ENCODE measurements at places on chromosomes 7 and 10. TPM values are rescaled to one million over a fixed set of nuclear protein-coding genes. Genes with fewer than 3 reads are reported as not detected.

DNA sequence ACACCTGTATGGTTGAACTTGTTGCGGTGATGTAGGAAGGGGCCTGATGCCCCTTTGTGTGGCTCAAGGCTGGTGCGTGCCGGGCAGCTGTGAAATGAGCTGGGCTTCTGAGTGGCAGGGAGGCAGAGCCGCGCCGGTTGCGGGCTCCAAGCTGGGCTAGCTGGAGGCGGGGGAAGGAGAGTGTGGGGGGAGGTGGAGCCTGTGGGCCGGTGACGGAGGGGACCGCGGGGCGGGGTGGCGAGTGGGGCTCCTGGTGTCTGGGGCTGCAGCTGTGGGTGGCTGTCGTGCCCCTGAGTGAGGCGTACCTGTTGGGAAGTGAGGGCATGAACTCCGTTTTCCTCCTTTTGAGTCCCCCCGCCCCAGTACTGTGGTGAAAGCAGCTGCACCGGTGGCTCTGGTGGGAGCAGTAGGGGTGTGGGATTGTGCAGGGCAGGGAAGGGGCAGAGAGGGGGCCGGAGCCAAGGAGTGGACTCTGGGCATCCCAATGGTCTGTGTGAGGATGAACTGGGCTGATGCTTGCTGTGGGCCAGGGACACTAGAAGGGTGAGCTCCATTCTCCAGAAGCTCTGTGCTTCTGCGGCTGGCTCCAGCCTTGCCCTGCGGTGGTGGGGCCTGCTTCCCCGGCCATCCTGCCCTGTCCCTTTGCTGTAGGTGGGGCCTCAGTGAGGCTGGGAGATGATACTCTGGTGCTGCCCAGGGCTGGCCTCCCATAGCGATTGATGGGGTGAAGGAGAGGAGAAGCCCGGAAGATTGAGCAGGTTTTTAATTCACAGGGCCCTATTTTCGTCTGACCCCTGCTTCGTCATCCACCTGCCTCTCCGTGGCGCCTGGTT, 41.7 kb downstream of the INPP5A start:
- no peak for DNase-seq

CSTF2T gene
- 41.6 TPM for polyA plus RNA-seq

- no peak for DNase-seq
These were observed 22.7 kb downstream of the FAM237B start for GRCh38 chr7:90298145-90299038.

C10orf143 gene
- 7.7 TPM for polyA plus RNA-seq

CNPY1 gene
- polyA plus RNA-seq: not detected

DNA sequence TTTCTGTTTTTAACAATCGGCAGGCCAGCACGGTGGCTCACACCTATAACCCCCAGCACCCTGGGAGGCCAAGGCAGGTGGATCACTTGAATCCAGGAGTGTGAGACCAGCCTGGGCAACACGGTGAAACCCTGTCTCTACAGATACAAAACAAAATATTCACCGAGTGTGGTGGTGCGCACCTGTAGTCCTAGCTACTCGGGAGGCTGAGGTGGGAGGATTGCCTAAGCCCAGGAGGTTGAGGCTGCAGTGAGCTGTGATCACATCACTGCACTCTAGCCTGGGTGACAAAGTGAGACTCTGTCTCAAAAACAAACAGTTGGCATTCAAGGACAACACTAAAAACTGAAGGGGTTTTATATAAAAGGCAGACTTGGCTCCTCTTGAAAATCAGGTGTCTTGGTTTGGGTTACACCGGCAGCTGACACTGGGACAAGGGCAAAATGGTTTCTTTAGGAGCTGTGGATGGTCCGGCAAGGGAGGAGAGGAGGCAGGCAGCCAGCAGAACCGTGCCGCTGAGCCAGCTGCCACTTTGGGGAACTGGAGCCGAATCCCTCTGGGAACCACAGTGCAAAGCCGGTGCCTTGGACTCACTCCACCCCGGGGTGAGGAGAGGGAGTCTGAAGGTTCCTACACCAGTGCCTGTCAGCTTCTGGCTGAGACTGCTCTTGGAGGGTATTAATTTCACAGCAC, 52.6 kb downstream of the CHST3 start:
- DNase-seq: no peak

- no peak for DNase-seq
These were observed 605.0 kb downstream of the CCSER2 start for GRCh38 chr10:84933402-84933801.

- no peak for DNase-seq
These were observed 85.8 kb downstream of the NRP1 start for GRCh38 chr10:33248638-33249037.

DNA sequence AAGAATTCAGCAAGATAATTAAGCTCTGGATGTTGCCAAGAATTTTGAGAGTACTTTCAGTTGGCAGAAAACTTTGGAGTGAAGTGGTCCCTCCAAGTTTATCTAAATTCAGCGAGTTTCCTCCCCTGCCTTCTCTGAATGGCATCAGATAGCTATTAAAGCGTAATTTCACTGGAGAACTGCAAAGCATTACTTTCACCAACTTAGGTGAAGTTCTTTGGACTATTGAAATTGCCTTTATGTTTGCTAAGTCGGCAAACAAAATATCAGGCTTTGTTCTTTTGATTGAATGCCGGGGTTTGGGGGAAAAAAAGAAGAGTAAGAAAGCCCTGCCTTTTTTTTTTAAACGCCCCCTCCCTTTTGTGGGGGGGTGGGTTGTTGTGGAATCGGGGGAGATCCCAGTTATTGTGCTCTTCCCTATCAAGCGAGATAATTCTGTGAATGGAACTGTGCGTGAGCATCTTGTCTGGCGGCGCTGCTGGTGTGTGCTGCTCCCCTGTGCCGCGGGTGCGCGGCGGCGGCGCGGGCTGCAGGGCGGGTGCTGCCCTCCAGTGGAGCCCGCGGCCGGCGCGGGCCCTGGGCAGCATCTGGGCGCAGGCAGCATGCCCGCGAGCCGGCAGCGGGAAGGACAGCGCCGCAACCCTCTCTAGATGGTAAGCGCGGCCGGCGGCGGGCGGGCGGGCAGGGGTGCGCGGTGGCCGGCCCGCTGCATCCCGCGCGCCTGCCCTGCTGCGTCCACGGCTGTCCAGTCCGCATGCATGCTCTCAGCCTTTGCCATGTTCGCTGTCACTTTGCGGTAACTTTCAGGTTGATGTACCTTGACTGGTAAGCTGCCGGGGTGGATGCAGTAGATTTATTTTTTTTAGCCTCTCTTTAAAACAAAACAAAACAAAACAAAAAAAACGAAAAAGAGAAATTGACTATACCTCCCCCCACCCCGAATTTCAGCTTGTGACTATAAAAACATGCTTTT, 176.5 kb downstream of the TCF7L2 start:
- DNase-seq: no peak

- no peak for DNase-seq
These were observed 623 bp downstream of the HOXA4 start for GRCh38 chr7:27129729-27130539.

GRCh38 chr7:70014472-70015177, 416.4 kb downstream of the AUTS2 start:
- no peak for DNase-seq

DNA sequence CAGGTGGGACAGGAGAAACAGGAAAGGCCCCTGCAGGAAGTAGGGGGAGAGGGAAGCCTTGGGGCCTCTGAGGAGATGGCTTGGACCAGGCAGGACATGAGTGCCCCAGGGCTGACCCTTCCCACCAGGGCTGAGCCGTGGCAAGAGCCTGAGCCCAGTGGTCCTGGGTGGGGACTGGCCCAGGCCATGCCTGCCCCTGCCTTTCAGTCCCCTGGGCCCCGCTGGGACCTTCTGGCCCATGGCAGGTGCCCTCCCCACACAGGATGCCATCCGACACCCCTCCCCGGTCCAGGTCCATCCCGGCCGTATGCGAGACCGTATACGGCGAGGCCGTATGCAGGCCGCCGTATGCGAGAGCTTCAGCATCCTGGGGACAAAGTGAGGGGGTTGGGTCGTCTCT, 2.0 kb downstream of the GRIFIN start:
- no peak for DNase-seq

DNA sequence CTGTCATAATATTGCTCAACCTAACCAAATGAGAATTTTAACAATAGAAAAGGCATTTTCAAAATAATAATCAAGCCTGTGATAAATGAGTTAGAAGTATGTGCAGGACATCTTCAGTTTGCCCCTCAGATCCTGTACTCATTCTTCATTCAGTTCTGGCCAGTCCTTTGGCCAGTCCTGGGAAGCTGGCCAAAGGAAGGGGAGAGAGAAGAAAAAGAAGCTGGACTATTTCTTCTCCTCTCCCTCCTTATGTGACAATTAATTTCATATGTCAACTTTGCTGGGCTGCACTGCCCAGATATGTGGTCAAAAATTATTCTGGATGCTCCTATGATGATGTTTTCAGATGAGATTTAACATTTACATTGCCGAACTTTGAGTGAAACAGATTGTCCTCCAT, 31.6 kb upstream of the ITGB8 start:
- no peak for DNase-seq

ATP5MK gene
- 196 TPM for polyA plus RNA-seq

DNA sequence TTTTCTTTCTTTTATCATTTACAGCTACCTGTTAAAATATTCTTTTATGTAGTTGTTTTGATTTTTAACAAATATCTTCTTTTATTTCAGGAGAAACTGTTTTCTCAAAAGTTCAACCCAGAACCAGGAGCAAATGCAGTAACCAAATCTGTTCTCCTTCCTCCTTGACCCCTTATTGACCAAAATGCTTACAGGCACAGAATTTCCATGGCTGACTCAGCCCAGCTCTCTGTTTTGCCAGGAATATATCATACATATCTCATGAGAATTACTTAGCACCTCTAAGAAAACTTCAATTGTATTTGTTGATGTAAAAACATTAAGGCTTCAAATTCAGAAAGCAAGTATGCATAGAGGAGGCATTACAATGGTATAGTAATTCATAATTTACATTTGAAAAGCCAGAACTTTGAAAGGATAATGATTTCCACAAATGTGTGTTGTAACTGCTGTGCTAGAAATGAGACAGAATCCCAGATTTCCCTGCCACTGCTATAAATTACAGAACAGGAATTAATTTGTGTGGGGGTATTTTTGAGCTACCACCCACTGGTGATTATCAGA, 2.2 kb downstream of the GSAP start:
- no peak for DNase-seq

DNA sequence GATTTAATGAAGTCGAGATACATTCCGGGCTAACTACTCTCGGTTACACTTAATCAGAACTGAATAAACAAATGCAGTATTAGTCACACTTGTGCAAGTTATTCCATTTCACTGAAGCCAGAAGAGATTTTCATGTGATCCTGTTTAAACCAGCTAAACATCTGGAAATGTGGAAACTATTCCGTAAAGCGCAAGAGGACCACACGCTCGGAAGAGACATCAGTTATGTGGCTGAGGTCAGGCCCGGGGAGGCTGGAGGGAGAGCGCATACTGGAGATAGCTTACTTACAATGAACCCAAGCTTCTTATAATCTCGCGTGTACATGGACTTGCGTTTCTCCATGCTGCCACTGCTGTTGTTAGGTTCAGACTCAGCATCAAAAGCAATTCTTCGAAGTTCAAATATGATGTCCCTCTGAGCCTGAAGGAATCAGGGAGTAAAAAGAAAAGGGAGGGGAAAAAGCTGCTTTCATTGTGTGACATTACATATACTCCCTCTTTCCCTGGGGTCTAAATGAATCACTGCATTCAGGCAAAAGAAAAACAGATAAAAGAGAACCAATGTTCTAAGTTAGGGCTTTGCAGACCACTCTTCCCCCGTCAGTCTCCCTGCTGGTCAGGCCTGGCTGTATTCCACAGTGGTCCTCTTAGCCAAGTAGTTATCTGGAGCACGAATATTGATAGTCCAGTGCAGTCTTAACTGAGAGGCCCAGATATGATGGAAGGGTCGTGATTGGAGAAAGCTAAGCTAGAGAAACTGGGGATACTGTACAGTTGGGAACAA, 237.4 kb downstream of the ELMO1 start:
- no peak for DNase-seq

GRCh38 chr10:60101821-60102220, 195.5 kb upstream of the CCDC6 start:
- no peak for DNase-seq

GRCh38 chr10:61272781-61273180, 180.4 kb downstream of the TMEM26 start:
- no peak for DNase-seq

DNA sequence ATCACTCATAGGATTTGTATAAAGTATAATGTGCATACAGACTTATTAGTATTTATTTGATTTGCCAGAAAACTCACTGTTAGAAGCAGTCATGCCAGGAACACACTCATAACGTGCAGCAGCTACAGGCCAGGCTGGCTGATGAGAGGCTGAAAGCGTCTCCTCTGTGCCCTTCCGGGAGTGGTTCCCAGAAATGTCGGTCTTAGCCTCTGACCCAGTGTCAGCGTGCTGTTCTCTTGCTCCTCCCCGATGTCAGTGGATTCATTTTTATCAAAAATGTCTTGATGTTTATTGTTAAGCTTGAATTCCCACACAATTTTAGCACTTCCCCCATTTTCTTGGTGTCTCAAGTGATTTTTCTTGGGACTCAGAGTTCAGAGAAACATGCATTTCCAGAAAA, 33.3 kb upstream of the GARS1 start:
- DNase-seq: no peak

KEL gene
- 3.8 TPM for polyA plus RNA-seq

DNA sequence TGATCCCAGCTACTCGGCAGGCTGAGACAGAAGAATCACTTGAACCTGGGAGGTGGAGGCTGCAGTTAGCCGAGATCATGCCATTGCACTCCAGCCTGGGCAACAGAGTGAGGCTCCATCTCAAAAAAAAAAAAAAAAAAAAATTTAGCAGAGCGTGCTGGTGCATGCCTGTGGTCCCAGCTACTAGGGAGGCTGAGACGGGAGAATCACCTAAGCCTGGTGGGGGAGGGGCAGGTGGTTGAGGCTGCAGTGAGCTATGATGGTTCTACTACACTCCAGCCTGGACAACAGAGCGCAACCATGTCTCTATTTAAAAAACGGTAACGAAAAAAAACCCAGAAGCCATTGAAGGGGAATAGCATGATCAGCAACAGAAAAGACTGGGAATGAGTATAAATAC, 89.9 kb downstream of the ARHGAP12 start:
- DNase-seq: no peak

DNA sequence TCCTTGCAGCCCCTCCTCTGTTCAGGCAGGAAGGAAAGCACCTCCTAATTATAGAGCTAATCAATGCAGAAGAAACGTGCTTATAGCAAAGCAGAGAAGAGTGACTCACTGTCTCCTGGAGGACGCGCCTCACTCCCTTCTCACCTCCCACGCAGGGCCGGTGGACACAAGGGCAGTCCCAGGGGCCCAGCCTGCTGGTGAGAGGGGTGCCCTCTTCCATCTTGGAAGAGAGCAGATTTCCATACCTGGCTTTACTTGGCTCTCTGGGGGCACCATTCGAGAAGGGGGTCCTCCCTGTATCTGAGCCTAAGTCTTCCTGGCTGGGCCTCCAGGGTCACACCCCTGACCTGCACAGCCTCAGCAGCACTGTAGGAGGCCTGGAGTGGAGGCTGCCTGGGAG, 55.8 kb downstream of the RASGEF1A start:
- DNase-seq: no peak

NPC1L1 gene
- polyA plus RNA-seq: 3.3 TPM

KDM7A gene
- 11.2 TPM for polyA plus RNA-seq

- no peak for DNase-seq
These were observed 130.3 kb downstream of the BICC1 start for GRCh38 chr10:58642916-58643428.

DNA sequence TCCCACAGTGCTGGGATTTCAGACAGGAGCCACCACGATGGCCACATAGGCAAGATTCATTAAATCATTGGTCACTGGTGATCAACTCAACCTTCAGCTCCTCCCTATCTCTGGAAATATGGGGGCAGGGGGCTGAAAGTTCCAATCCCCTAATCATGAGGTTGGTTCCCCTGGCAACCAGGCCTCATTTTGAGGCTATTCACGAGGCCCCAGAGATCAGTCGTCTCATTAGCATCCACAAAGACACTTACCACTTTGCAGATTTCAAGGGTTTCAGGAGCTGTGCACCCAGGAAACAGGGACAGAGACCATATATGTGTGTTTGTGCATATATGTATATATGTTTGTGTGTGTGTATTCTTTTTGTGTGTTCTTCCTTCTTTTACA, 7.7 kb upstream of the GUSB start:
- no peak for DNase-seq
